ENCODE measurements at places on chromosomes 1 and 21. TPM values are rescaled to one million over a fixed set of nuclear protein-coding genes. Genes with fewer than 3 reads are reported as not detected.

PEAR1 gene
- total RNA-seq = 0.09 TPM

LCE3E gene
- not detected for total RNA-seq

HPCAL4 gene
- total RNA-seq = not detected

CCDC181 gene
- 0.34 TPM for total RNA-seq

HSD3B2 gene
- total RNA-seq = not detected

DCDC2B gene
- total RNA-seq = not detected

RGS18 gene
- total RNA-seq = not detected

AIDA gene
- total RNA-seq = 47.6 TPM

CD84 gene
- total RNA-seq = not detected

EFNA1 gene
- total RNA-seq = 0.86 TPM

RPTN gene
- total RNA-seq = not detected

FCGR2B gene
- total RNA-seq = not detected

SHISA4 gene
- total RNA-seq = 10.1 TPM

GPR37L1 gene
- total RNA-seq = not detected

SHE gene
- under 0.01 TPM for total RNA-seq

ELAVL4 gene
- not detected for total RNA-seq

KCNJ10 gene
- total RNA-seq = not detected

GREM2 gene
- total RNA-seq = 0.63 TPM

USH2A gene
- not detected for total RNA-seq

OR6K3 gene
- total RNA-seq = not detected

ST6GALNAC3 gene
- 0.47 TPM for total RNA-seq

WNT9A gene
- total RNA-seq = 2.8 TPM

CCDC18 gene
- total RNA-seq = 11.5 TPM

CD1E gene
- total RNA-seq = not detected

IGSF9 gene
- not detected for total RNA-seq

NGF gene
- 3.4 TPM for total RNA-seq

KCNT2 gene
- 1.7 TPM for total RNA-seq

HRNR gene
- total RNA-seq = not detected

SAMD11 gene
- total RNA-seq = 7.5 TPM
